ENCODE measurements at places on chromosomes 16 and 17.

DNA sequence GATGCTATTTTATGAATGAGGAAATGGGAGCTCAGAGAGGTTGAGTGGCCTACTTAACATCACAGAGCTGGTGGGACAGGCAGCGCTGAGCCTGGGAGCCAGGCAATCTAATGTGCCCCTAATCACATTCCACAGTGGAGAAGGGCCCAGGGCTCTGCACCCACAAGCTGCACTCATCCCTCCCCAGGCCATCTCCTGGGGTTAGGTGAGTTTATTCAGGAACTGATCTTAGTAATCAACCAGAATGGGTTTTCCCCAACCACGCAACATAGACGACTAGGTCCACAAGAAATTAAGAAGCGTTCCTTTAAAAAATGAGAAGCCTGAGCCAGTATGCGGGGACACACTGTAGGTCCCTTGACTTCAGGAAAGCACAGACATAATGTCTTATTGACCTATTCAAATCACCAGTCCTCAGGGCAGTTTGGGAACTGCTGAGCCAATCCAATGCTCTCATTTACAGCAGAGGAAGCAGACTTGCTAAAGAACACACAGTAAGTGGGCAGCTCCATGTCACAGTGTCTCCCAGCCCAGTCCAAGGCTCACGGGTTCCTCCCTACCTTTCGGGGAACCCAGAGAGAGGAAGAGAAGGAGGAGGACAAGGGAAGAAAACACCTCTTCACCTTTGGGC is 2.3 kb downstream of the MPP3 start:
- DNase-seq: no peak

- no peak for DNase-seq
Measured at GRCh38 chr16:84190731-84191388, at the start of gene ADAD2. Gene ADAD2 (plus strand): TSS chr16:84191157. CDS start chr16:84191231, 74 bp downstream.

DNA sequence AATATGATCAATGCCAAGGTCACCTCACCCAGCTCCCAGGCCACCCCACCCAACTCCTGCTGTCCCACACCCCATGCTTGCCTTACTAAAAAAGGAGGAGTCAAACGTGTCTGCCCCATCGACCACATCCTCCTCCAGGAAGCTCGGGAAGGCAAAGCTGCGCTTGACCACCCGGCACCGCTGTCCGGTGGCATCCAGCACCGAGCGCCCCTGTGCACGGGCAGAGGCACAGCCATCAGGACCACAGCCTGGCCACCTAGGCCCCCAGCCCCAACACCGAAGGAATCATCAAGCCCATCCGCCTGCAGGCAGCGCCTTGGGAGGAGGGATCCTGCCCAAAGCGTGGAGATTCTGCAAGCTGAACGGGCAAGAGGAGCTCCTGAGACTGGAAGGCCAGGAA is 10.2 kb downstream of the AANAT start:
- no peak for DNase-seq

- DNase-seq: peak; percentile 24
Measured at GRCh38 chr17:52024300-52024870, 134.1 kb downstream of the CA10 start.

Data from myocyte (in vitro differentiated cells).